ENCODE measurements at places on chromosomes 4 and X. TPM values are rescaled to one million over a fixed set of nuclear protein-coding genes. Genes with fewer than 3 reads are reported as not detected.

EFHC2 gene
- total RNA-seq, result 2.6 TPM

P2RY8 gene
- not detected for total RNA-seq

- no peak overlapping the region for H3K27ac ChIP-seq
- H3K4me3 ChIP-seq, result no peak overlapping the region
- H3K27me3 ChIP-seq, result no peaks in the 10 kb centered on the region
- DNase-seq, result no peak
Observed at GRCh38 chr4:104967034-104967401, 179.7 kb upstream of the TET2 start.

DNA sequence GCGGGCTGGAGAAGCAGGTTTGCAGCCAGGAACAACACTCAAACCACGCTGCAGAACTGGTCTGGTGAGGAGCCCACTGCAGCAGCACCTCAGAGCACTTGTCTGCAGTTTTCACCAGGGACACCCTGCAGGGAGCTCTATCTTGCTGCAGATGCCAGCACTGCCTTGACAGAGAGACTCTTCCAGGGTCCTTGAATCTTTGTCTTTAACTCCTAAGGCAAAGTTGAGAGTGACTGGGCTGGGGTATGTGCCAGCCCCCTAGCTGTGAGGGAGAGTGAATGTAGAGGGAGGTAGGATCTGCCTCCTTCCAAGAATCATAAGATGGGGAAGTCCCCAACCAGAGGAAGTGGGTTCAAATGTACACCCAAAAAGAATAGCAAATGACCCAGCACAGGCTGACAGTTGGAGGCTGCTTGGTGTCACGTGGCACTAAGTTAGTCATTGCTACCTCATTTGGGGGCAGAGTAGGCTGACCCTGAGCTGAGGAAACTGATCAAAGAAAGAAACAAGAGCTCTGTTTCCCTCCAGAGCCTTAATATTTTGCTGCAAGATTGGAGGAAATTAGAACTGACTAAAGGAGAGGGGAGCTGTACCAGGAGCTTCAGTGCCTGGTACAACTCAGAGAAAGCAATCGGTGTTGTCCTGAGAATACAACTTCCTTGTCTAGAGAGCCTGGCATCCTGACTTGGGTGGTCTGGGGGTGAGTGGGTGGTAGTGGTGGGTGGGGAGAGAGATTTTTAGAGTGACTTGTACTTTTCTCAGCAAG is 28.2 kb upstream of the HUWE1 start:
- no peaks in the 10 kb centered on the region for H3K4me1 ChIP-seq
- H3K27me3 ChIP-seq, result no peaks in the 10 kb centered on the region
- no peak overlapping the region for H3K4me3 ChIP-seq
- no peaks in the 10 kb centered on the region for H3K36me3 ChIP-seq
- no peak overlapping the region for H3K27ac ChIP-seq

DNA sequence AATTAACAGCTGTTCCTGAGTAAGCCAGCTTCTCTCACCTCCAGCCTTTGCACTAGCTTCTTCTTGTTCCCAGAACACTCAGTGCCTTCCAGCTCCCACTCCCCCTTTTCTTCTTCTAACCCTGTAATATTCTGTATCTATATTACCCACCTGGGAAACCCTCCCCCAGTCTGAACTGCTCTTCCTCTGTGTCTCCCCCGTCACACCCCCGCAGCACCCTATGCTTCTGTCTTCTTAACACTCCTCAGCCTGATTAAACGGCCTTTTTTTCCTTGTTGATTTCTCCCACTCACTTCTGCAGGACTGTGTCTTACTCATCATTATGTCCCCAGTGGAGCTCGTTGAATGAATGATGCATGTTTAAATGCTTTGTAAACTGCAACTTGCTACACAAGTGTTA is 9.0 kb upstream of the LONRF3 start:
- H3K27me3 ChIP-seq, result peaks cover 73% of the 10 kb centered on the region
- H3K4me1 ChIP-seq, result no peaks in the 10 kb centered on the region
- DNase-seq, result no peak
- no peaks in the 10 kb centered on the region for H3K36me3 ChIP-seq

All from GM23338 (cell line).